A549 treated with ZK216348 at 1 μM for 4 hours (cell line): ENCODE measurements at places on chromosomes 13 and 19. TPM values are rescaled to one million over a fixed set of nuclear protein-coding genes. Genes with fewer than 3 reads are reported as not detected.

Gene NLRP11
- total RNA-seq: 0.05 to 0.06 TPM in 2 of 5 replicates, not detected in the others

Gene POGLUT2
- 4.9 to 7.3 TPM (median 7.1 TPM) in 5 replicates for total RNA-seq

Gene RAX2
- total RNA-seq: not detected in 5 replicates

Gene ZNF761
- total RNA-seq: 7.4 to 9.2 TPM (median 7.9 TPM) in 5 replicates

Gene ODAD3
- 1.1 to 2.1 TPM (median 1.3 TPM) in 5 replicates for total RNA-seq

Gene ZNF627
- total RNA-seq: 3.4 to 5.5 TPM (median 3.6 TPM) in 5 replicates

Gene MYPOP
- total RNA-seq: 5.9 to 11.8 TPM (median 10.4 TPM) in 5 replicates

Gene APOE
- total RNA-seq: 9.7 to 22.0 TPM (median 15.3 TPM) in 5 replicates

Gene OR10H5
- total RNA-seq: not detected in 5 replicates

Gene PLIN4
- total RNA-seq: 0.19 to 0.28 TPM (median 0.23 TPM) in 5 replicates

Gene SLC6A16
- total RNA-seq: 0.60 to 1.3 TPM (median 0.90 TPM) in 5 replicates

Gene ZNF441
- 0.05 TPM in 1 of 5 replicates, not detected in the others for total RNA-seq

Gene TYROBP
- total RNA-seq: not detected in 5 replicates

Gene PNPLA6
- total RNA-seq: 20.6 to 42.1 TPM (median 36.0 TPM) in 5 replicates

Gene OR7D2
- total RNA-seq: not detected in 5 replicates

Gene FGF9
- total RNA-seq: 0.07 TPM in 1 of 5 replicates, not detected in the others

Gene KLK2
- total RNA-seq: 0.27 TPM in 1 of 5 replicates, not detected in the others

Gene TMEM147
- 321 to 437 TPM (median 432 TPM) in 5 replicates for total RNA-seq

Gene ELAVL3
- total RNA-seq: 0.05 to 0.19 TPM (median 0.13 TPM) in 3 of 5 replicates, not detected in the others

Gene OR7C1
- not detected in 5 replicates for total RNA-seq

Gene PLK5
- total RNA-seq: not detected in 5 replicates

Gene GDF15
- total RNA-seq: 15.2 to 41.1 TPM (median 30.8 TPM) in 5 replicates

Gene SPTBN4
- 0.55 to 1.2 TPM (median 0.71 TPM) in 5 replicates for total RNA-seq

Gene CATSPERD
- not detected in 5 replicates for total RNA-seq

Gene SPRY2
- 8.7 to 14.1 TPM (median 12.7 TPM) in 5 replicates for total RNA-seq

Gene IZUMO2
- not detected in 5 replicates for total RNA-seq

Gene PLPP2
- total RNA-seq: 57.5 to 116 TPM (median 106 TPM) in 5 replicates

Gene KCNN4
- 37.9 to 63.2 TPM (median 55.9 TPM) in 5 replicates for total RNA-seq

Gene ZNF418
- total RNA-seq: 0.58 to 0.97 TPM (median 0.84 TPM) in 5 replicates

Gene GADD45GIP1
- total RNA-seq: 28.1 to 58.3 TPM (median 54.3 TPM) in 5 replicates

Gene OLFM2
- total RNA-seq: 7.5 to 14.3 TPM (median 11.3 TPM) in 5 replicates

Gene KLK8
- total RNA-seq: not detected in 5 replicates

Gene NLRP4
- total RNA-seq: not detected in 5 replicates

Gene ZNF132
- total RNA-seq: 0.07 to 0.09 TPM (median 0.09 TPM) in 3 of 5 replicates, not detected in the others
